ENCODE measurements at places on chromosomes 5 and 9.
A peak's percentile ranks its signal among the peaks of the same experiment; 100 is the strongest.

DNA sequence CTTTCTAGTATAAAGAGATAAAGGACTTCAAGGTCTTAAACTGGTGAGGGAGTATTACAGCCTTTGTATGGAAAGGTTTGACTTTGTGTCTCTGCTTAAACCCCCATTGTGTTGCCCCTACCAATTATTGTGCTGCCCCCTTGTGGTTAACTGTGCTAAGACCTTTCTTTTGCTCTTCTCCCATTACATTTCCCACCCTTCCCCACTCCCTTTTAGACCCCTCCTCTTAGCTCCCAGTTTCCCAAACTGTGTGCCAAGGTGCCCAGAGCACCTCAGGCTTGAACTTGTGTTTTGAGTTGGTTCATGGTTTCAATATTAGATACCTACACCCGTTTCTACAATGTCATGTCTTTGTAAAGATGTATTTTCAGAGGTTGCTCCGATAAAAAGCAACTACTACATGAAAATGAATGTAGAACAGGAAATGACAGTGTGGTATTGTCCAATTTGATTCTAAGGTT, 2.9 kb downstream of the JAK2 start:
- DNase-seq: peak; percentile 87

- no peak for DNase-seq
These were observed 19.0 kb upstream of the ARL14EPL start for GRCh38 chr5:116013207-116013785.

DNA sequence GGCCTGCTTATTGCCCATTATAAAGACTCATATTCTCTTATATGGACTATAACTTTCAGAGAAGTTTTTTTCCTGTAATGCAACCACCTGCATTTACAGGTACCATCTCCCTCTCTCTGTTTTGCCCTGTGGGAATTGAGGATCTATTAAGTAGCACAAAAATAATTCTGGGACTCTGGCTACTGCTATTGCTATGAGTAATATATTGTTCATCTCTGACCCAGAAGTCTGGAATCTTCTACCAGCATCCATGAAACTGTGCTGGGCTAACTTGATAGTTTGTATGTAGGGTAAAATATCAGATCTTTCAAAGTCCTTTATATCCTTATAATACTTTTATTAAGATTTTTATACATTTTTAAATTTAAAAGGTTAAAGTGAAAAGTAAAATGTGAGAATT, 607.2 kb downstream of the EFNA5 start:
- DNase-seq: no peak

GRCh38 chr5:52710972-52711596, 76.6 kb upstream of the ITGA1 start:
- DNase-seq: no peak

GRCh38 chr5:15610216-15610615, 110.2 kb downstream of the FBXL7 start:
- no peak for DNase-seq

GRCh38 chr9:74403581-74403980, 93.6 kb upstream of the RORB start:
- DNase-seq: no peak

DNA sequence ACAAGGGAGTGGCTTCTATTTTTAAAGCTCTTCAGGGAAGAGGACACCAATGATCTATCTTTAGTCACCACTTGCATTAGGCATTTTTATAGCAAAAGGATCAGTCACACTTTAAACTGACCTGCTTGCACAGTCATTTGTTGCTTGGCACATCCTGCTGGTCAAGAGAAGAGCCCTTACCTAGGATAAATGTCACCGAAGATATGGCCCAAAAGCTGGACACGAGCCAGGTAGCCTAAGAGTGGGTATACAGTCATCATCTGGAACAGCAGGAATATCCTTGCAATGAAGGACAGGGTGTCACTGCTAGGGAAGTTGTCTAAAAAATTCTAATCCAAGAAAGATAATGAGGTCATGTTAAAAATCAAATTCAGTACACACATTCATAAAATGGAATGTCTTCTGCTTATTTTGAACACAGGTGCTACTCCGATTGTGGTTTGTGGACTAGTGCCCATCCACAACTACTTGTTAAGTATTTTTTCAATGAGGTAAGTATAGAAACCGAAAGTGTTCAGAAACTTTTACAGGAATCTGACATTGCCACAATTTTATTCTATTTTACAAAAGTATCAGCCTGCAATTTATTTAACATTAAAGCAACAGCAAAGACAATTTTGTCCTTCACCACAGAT, 78.4 kb downstream of the SLC38A9 start:
- DNase-seq: peak; percentile 74

DNA sequence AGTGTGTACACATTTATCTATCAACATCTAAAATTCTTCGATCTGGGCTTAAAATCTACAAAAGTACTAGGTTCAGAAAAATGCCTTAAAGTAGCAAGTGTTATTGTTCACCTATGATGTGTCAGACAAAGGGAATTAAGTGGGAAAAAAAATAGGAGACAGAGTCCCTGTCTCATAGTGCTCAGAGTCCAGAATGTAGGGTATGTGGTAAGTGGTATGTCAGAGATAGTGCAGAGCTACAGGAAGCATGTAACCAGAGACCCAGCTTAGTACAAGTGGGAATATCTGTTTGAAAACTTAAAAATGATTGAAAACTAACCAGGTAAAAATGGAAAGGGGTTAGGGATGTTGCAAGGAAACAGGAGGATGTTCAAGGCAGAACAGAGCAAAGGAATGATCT, 482.8 kb downstream of the ELAVL2 start:
- DNase-seq: no peak

Data from NCI-H69 (cell line).